ENCODE measurements at places on chromosomes 2 and 18.

- DNase-seq = no peak
Measured at GRCh38 chr2:85230679-85231467, 96.9 kb downstream of the TGOLN2 start.

DNA sequence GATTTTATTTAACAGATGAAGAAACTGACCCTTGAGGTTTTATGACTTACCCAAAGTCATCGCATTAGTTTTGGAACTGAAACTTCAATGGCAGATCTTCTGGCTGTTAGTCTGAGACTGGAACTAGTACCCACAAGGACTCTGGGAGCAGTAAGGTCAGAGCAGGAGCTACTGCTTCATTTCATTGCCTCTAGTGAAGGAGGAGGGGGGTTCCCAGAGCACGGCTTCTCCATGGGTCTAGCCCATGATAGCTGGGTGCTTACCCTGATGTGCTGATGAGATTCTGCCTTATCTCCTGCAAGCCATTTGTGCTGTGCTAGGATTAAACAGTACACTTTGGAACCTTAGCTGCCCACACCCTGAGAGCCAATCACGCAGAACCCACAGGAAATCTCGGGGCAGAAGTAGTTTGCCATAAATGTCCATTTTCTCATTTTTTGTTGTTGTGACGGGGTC is 5.4 kb upstream of the RNASEH1 start:
- no peak for DNase-seq

DNA sequence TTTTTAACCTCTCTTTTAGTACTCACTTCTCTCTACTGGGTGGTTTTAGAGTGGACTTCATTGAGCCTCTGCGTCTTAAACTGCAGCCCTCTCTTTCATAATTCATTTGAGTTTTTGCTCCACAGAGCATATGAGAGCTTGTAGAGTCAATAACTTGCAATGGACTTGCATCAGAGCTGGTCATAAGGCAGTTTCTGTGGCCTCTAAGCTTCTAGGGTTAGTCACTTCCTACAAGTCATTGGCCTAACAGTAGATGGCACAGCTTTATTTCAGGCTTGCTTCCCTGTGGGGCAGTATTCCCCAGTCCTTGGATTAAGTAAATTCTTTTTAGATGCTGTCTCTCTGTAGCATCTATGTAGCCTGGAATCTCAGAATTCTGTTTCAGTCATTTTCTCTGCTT is 1435.7 kb downstream of the LRP1B start:
- no peak for DNase-seq

GRCh38 chr2:44086629-44087028 is 82.0 kb upstream of the PPM1B start:
- no peak for DNase-seq

- no peak for DNase-seq
Measured at GRCh38 chr18:69537183-69537582, 136.5 kb downstream of the DOK6 start.

Data from stimulated activated CD8-positive, alpha-beta memory T cell treated with anti-CD3 and anti-CD28 coated beads, Interleukin-4, amount 100 ng/mL, for 1 hour (primary cell).